ENCODE measurements at places on chromosomes 2 and 18. TPM values are rescaled to one million over a fixed set of nuclear protein-coding genes. Genes with fewer than 3 reads are reported as not detected.

GRCh38 chr2:174761837-174762236 is 2.4 kb downstream of the CHRNA1 start:
- peaks cover 2% of the 10 kb centered on the region for H3K4me1 ChIP-seq
- H3K4me3 ChIP-seq = no peak overlapping the region
- H3K27ac ChIP-seq = no peak overlapping the region
- no peaks in the 10 kb centered on the region for H3K27me3 ChIP-seq
- H3K36me3 ChIP-seq = no peaks in the 10 kb centered on the region

GRCh38 chr2:64837925-64838641 is 151.1 kb upstream of the SLC1A4 start:
- no peak overlapping the region for H3K27ac ChIP-seq
- no peak overlapping the region for H3K4me3 ChIP-seq
- H3K27me3 ChIP-seq = peaks cover 2% of the 10 kb centered on the region
- peaks cover 32% of the 10 kb centered on the region for H3K4me1 ChIP-seq

PROKR1 gene
- 0.12 TPM for total RNA-seq

DLGAP1 gene
- total RNA-seq = 16.7 TPM

DNA sequence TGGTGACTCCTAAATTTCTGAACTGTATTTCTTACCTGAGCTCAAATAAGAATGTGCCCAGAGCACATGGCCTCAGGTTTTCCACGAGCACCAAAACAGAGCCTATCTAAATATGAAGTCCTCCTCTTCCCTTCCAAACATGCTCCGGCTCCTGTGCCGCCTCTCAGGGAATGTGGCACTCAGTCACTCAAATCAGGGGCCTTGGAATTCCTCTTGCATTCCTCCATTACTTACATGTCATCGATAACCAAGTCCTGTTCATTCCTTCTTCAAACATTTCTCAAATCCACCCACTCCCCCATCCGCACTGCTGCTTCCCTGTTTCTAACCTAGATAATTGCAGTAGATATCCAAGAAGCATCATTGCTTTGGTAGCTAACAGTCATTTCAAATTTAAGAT is 151.4 kb downstream of the CHST9 start:
- no peak for DNase-seq
- H3K27ac ChIP-seq = no peak overlapping the region
- H3K27me3 ChIP-seq = no peaks in the 10 kb centered on the region
- peaks cover 10% of the 10 kb centered on the region for H3K4me1 ChIP-seq
- H3K4me3 ChIP-seq = no peak overlapping the region

DNA sequence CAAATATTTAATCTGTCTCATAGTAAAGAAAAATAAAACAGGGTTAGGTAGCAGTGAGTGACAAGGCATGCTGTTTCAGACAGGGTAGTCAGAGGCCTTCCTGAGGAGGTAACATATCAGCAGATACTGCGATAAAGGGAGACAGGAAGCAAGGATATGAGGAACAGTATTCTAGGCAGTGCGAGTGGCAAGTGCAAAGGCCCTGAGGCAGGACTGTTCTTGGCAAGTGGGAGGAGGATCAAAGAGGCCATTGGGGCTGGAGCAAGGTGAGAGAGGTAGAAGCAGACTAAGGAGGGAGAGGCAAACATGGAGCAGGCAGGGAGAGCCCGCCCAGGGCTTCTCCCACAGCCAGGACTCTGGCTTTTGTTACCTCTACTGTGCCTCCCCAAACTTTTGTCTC is 33.6 kb downstream of the GAD1 start:
- H3K4me1 ChIP-seq = no peaks in the 10 kb centered on the region
- no peak for DNase-seq
- no peaks in the 10 kb centered on the region for H3K27me3 ChIP-seq
- H3K4me3 ChIP-seq = no peak overlapping the region
- no peaks in the 10 kb centered on the region for H3K36me3 ChIP-seq

DNA sequence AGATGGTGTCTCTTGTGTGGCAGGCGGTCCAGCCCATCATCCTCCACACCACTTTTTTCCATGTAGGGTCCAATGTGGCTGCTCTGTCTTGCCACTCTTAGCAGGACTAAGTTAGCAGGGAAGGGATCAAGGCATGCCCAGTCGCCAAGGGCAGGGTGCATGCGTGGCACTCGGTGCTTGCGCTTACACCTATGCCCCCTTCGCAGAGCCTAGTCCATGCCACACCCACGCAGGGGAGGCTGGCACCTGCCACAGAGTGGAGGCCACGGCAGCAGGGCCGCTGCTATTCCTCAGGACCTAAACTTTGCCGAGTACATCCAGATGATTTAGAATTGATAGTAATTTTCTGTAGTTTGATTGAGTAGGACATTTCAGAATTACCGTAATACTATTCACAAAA is 59.5 kb downstream of the RALBP1 start:
- DNase-seq = no peak
- H3K4me1 ChIP-seq = peaks cover 3% of the 10 kb centered on the region
- H3K4me3 ChIP-seq = no peak overlapping the region
- peaks cover 25% of the 10 kb centered on the region for H3K36me3 ChIP-seq
- no peak overlapping the region for H3K27ac ChIP-seq

DNA sequence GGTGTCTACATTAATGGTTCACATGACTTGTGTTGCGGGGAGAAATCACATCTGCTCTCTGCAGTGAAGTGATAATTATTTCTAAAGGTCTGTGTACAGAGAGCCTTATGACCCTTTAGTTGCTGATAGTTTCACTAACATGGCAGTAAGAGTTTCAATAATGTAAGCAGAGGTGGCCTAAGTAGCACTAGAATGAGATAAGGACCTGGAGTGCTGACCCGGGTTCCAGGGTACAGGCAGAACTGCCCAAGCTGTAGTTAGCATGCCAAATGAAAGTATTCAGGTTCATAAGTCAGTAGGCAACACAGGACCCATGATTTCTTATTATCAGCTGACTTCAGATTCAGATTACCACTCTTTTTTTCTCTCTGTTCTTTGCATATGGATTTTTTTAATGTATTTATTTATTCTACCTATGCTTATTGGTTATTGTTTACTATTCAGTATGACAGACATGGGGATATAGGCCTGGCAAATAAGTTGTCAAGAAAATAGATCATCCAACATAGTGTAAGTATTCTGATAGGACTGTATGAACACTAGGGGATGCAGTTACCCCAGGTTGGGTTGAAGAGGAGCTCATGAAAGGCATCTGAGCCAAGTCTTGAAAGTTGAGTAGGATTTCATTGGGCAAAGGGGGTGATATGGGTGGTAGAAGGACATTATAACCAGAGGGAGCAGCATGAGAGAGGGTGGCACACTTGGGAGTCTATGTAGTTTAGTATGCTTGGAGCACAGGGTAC is 105.2 kb downstream of the CCDC85A start:
- H3K27ac ChIP-seq = no peak overlapping the region
- no peak for DNase-seq
- no peaks in the 10 kb centered on the region for H3K36me3 ChIP-seq
- H3K4me3 ChIP-seq = no peak overlapping the region
- no peaks in the 10 kb centered on the region for H3K27me3 ChIP-seq

UGT1A4 gene
- total RNA-seq = not detected

GRCh38 chr2:121245120-121245820 is 39.7 kb downstream of the TFCP2L1 start:
- no peaks in the 10 kb centered on the region for H3K36me3 ChIP-seq
- peaks cover 72% of the 10 kb centered on the region for H3K27me3 ChIP-seq
- no peak overlapping the region for H3K4me3 ChIP-seq
- peaks cover 3% of the 10 kb centered on the region for H3K4me1 ChIP-seq
- DNase-seq = no peak

PSMA8 gene
- total RNA-seq = 0.29 TPM

KCNIP3 gene
- total RNA-seq = 4.3 TPM

All from progenitor cell of endocrine pancreas (in vitro differentiated cells).